ENCODE measurements at places on chromosomes 4 and X.

DNA sequence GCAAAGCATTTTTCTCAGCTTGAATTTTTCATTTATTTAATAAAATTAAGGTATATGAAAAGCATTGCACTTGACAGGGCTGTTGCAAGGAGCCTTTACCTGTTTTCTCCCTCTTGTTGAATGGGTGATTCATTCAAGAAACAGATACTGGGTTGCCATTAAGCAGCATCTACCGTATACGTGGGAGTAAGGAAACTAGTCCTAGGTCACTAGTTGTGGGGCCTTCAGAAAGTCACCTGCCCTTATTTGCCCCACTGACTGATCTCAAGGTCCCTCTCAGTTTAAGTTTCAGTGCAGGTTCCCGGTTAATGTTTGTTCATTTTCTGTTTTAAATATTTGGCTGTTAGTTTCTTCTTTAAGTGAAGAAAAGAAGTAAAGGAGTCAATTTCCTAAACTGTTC is 34.0 kb downstream of the LHFPL1 start:
- DNase-seq, result no peak

- no peak for DNase-seq
Observed at GRCh38 chr4:40003986-40004385, 26.3 kb upstream of the PDS5A start.

GRCh38 chr4:1837069-1837468 is 18.9 kb downstream of the LETM1 start:
- no peak for DNase-seq

GRCh38 chrX:44039556-44039955 is 66.4 kb upstream of the NDP start:
- DNase-seq, result no peak

DNA sequence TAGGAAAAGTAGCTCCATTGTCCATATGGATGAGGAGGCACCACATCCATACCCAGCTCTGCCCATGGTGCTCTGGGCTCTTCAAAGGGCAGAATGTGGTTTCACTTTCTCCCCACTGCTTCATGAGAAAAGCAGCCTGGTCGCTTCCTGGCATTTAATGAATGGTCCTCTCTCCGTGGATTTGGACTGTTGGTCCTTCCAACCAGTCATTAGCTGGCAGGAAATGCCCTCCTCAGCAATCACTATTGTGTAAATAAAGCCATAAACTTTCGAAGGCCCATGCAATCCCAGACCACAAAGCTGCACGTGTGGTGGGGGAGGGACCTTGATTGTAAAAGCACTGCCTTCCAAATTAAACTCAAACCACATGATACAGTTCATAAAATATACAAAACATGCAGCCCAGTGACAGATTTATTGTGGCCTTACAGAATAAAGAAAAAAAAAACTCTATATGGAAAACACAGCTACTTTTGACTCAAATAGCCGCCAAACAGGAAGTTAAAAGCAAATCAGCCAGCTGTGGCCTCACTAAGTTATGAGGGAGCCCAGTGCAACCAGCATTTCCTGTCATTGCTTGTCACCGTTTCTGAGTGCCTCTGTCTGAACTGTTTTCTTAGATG is 8.1 kb downstream of the MBNL3 start:
- DNase-seq, result peak; percentile 9

- DNase-seq, result no peak
Observed at GRCh38 chr4:10691651-10692050, 7.1 kb upstream of the CLNK start.

GRCh38 chr4:28373601-28374000 is 1513.0 kb downstream of the STIM2 start:
- DNase-seq, result no peak

DNA sequence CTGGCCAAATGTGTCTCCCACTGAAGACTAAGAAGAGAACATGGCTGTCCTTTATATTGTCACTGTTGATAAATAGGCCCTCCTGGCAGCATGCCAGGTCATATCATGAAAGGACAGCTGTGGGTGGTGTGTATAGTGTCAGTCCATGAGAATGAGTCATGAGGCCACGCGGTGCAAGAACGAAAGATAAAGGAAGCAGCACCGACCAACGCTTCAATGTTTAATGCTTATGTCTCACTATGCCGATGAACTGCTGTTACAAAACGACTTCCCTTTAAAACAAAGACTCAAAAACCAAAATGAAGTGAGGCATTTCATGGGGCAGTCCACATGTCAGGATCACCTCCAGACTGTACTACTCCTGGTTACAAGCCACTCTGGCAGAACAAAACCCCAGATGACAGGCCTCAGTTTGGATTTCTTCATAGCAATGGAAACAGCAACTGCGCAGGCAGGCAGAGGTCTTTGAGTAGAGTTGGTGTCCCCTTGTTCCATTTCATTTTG is 5.2 kb upstream of the TCEANC start:
- peak; percentile 26 for DNase-seq

DNA sequence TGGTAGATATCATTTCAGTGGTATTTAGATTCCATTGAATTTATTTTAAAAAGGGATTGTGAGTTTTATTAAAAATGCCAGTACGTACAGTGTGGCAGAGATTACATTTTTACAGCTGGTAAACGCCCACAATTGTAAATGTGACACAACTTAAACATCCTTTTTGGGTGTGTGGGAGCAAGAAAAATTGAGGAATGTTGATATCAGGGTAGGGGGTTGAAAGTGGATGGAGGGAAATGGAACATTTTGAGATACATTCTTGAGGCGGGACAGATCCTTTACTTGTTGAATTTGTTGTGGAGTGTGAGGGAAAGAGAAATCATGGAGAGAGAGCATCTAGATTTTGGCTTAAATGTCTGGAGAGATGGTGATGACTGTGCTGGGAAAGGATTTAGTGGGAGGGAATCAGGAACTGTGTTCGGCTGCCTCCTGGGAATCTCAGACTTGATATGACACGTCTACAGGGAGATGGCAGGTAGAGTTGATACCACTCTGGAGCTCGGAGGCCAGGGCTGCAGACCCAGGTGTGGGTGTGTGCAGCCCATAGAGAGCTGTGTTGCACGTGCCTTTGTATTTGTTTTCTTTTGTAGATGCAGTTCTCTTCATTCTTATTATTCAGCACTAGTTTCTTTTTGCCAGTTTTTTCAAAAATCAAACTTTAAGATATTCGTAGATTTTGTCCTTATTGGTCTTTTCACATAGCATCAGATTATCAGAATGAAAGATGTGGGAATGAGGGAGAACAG is 10.8 kb downstream of the TMEM131L start:
- no peak for DNase-seq

- DNase-seq, result no peak
Observed at GRCh38 chr4:15707363-15707715, 4.5 kb downstream of the BST1 start.

- DNase-seq, result no peak
Observed at GRCh38 chrX:74606799-74607198, 7.6 kb downstream of the RLIM start.

GRCh38 chr4:89618151-89618550 is 218.8 kb downstream of the SNCA start:
- DNase-seq, result no peak

DNA sequence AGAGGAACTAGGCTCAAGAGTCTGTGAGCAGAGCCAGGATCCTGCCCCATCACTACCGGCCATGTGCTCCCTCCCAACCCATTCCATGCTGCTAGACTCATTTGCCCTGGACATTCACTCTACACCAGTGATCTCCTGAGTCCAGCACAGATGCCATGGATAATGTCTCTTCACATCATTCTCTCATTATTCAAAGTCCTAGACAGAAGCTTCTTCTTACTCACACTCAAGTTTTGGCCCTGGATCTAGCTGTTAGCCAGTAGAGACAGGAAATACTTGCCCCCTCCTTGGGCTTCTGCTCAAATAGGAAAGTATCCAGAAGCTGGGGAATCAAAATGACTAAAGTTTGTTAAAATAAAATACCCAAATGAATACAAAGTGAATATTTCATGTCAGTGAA is 266.8 kb upstream of the LDB2 start:
- no peak for DNase-seq

- no peak for DNase-seq
Observed at GRCh38 chr4:128454881-128455280, 167.3 kb upstream of the PGRMC2 start.

DNA sequence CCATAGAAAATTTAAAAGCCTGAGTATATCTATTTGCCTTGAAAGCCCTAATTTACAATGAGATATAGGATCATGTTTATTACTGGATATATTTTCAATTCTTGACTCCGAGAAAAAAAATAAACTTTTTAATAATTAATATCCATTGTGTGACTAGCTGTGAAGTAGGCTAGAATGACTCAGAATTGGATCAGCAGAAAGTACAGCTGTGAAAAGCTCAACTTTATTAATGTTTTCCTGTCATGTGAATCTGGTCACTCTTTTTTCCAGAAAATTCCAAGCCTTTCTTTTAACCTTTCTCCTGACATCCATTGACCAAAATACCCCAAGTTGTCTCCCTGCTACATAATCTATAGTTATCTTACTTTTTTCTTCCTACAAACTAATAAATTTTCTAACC is 171.8 kb upstream of the PACRGL start:
- DNase-seq, result no peak

- DNase-seq, result no peak
Observed at GRCh38 chr4:123553733-123554637, 157.4 kb downstream of the SPRY1 start.

- no peak for DNase-seq
Observed at GRCh38 chr4:94507708-94508107, 56.0 kb downstream of the PDLIM5 start.
